ENCODE measurements at places on chromosomes 4 and X.

GRCh38 chr4:14364953-14365536 is 637.2 kb upstream of the CPEB2 start:
- H3K27ac ChIP-seq = no peak overlapping the region
- H3K27me3 ChIP-seq = no peaks in the 10 kb centered on the region
- H3K4me3 ChIP-seq = no peak overlapping the region
- no peak for DNase-seq

DNA sequence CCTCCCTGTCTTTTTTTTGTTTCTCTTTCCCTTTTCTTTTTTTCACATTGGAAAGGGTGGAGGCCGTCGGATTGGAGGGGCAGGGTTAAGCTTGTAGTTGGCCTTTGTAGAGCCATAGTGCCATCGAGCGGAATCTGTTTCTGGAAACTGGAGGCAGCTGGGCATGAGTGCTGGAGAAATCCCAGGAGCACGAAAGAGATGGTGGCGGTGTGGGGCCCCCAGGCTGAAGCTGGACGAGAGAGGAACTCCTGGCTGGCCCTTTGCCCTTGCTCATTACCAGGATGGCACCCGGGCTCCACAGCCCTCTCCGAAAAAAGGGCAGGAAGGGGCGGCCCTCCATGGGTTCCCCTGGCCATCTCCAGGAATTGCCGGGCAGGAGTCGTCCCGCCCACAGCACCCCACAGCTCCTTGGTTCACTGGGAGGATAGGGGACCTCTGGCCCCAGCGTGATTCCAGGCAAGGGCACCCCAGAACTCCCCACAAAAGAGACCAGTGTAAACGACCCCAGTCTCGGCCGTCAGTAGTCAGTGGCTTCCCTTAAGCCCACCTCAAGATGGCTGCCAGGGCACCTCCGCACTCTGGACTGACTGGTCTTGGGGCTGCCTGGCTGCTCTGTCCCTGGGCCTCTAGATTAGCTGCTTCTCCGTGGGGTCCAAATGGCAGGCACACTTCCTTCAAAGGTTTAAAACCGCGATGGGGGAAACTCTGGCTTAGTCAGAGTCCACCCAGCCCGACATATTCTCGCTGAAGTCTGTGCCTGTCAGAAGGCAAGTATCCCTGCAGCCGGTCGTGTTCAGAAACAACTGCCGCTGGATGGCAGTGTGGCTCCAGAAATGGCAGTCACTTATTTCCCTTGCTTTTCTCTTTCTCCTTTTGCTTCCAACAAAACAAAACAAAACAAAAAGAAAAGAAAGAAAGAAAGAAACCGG is 74.1 kb downstream of the NBDY start:
- no peaks in the 10 kb centered on the region for H3K36me3 ChIP-seq
- H3K4me1 ChIP-seq = peaks cover 13% of the 10 kb centered on the region
- peak overlapping the region; percentile 76 for H3K27ac ChIP-seq
- peak; percentile 88 for DNase-seq
- H3K27me3 ChIP-seq = no peaks in the 10 kb centered on the region

DNA sequence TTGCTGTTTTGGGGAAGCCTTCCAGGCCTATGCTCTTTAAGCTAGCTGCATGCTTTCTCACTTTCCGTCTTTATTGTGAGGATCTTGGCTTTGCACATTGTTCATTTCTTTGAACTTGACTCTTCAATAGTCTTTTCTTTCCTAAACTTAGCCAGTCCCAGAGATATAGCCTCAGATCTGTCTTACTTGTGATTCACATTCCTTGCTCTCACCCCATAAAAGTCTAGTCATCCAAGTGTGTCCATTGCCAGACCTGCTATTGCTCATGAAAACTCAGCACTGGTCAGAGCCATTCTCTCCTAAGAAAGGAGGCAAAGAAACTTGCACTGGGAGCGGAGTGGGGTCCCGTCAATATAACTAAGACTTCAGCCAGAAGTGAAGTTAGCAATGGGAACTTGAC is 275.0 kb upstream of the CTSO start:
- no peak for DNase-seq
- no peak overlapping the region for H3K27ac ChIP-seq
- H3K27me3 ChIP-seq = no peaks in the 10 kb centered on the region
- H3K4me3 ChIP-seq = no peak overlapping the region
- H3K4me1 ChIP-seq = peaks cover 4% of the 10 kb centered on the region

DNA sequence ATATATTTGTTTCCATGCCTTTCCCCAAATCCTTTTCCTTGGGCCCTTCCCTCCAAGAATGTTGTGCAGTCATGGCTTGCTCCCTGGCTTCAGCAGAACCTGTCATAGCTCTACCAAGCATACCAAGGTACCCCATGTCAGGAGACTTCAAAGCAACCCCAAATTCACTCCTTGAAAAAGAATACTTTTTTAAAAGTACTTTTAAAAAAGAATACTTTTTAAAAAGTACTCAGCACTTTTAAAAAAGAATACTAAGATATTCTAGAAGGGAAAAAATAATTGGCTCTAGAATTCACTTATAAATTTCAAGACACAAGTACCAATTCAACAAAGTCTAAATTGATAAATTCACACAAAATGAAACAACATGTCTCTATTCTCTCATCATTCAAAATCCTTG is 76.0 kb downstream of the NR3C2 start:
- no peak overlapping the region for H3K4me3 ChIP-seq
- no peaks in the 10 kb centered on the region for H3K27me3 ChIP-seq
- H3K27ac ChIP-seq = no peak overlapping the region

- H3K27ac ChIP-seq = no peak overlapping the region
- H3K27me3 ChIP-seq = no peaks in the 10 kb centered on the region
- no peak overlapping the region for H3K4me3 ChIP-seq
Measured at GRCh38 chrX:19839770-19840254, 47.6 kb downstream of the SH3KBP1 start.

DNA sequence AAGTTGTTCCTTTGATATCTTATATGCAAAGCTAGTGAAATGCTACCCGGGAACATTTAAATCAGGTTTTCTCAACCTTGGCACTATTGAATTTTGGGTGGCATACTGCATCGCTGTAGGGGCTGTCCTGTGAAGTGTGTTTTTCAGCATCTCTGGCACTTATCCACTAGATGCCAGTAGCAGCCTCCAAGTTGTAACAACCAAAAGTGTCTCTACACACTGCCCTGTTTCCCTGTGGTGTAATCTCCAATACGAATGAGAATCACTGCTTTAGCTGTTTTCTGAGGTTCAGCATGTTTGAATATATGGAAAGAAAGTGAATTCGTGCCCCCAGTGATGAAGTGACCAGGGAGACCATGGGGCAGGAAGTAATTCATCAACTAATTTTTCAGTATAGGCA is 551.6 kb upstream of the PRKX start:
- H3K4me3 ChIP-seq = no peak overlapping the region
- no peaks in the 10 kb centered on the region for H3K4me1 ChIP-seq
- no peak for DNase-seq
- no peaks in the 10 kb centered on the region for H3K27me3 ChIP-seq
- no peak overlapping the region for H3K27ac ChIP-seq

GRCh38 chrX:49188468-49189076 is 2.4 kb upstream of the PRICKLE3 start:
- no peak overlapping the region for H3K27ac ChIP-seq
- H3K4me3 ChIP-seq = no peak overlapping the region
- DNase-seq = no peak
- no peaks in the 10 kb centered on the region for H3K27me3 ChIP-seq
- peaks cover 15% of the 10 kb centered on the region for H3K4me1 ChIP-seq

- H3K27me3 ChIP-seq = no peaks in the 10 kb centered on the region
- H3K36me3 ChIP-seq = no peaks in the 10 kb centered on the region
- H3K4me3 ChIP-seq = no peak overlapping the region
- H3K27ac ChIP-seq = no peak overlapping the region
- H3K4me1 ChIP-seq = no peaks in the 10 kb centered on the region
Measured at GRCh38 chr4:147407261-147408045, 73.4 kb upstream of the EDNRA start.

DNA sequence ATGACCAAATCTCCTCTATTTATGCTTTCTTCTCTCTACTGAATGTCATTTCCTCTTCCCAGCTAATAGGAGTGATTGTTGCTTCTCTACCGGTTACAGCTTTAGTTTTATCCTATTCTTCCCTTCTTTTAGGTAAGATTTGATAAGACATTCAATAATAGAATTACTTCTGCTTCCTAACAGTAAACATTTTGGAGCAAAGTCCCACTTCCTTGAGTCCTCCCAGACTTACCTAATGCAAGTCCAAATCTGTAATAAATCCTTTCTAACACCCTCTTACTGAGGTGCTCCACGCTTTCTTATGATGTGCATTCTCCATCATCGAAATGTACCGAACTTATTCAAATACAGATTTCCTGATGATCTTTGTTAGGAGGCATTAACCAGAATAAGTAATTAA is 79.2 kb upstream of the GPM6A start:
- no peaks in the 10 kb centered on the region for H3K27me3 ChIP-seq
- H3K36me3 ChIP-seq = no peaks in the 10 kb centered on the region

GRCh38 chr4:149791851-149792250 is 23.8 kb downstream of the IQCM start:
- no peaks in the 10 kb centered on the region for H3K36me3 ChIP-seq
- no peaks in the 10 kb centered on the region for H3K4me1 ChIP-seq
- H3K4me3 ChIP-seq = no peak overlapping the region
- H3K27me3 ChIP-seq = no peaks in the 10 kb centered on the region
- DNase-seq = no peak

- H3K4me1 ChIP-seq = no peaks in the 10 kb centered on the region
- no peaks in the 10 kb centered on the region for H3K36me3 ChIP-seq
- no peak for DNase-seq
- no peaks in the 10 kb centered on the region for H3K27me3 ChIP-seq
Measured at GRCh38 chr4:170256807-170257206, 167.1 kb upstream of the AADAT start.

- H3K27me3 ChIP-seq = no peaks in the 10 kb centered on the region
- peaks cover 3% of the 10 kb centered on the region for H3K4me1 ChIP-seq
- no peak for DNase-seq
- H3K36me3 ChIP-seq = no peaks in the 10 kb centered on the region
- no peak overlapping the region for H3K27ac ChIP-seq
- H3K4me3 ChIP-seq = no peak overlapping the region
Measured at GRCh38 chrX:40546870-40547269, 33.9 kb upstream of the ATP6AP2 start.

- no peak overlapping the region for H3K4me3 ChIP-seq
- H3K36me3 ChIP-seq = no peaks in the 10 kb centered on the region
- DNase-seq = no peak
- H3K27ac ChIP-seq = no peak overlapping the region
Measured at GRCh38 chr4:76641758-76642157, 206.7 kb downstream of the SHROOM3 start.

GRCh38 chr4:24195991-24196736 is 306.3 kb upstream of the PPARGC1A start:
- DNase-seq = no peak
- no peak overlapping the region for H3K27ac ChIP-seq
- no peak overlapping the region for H3K4me3 ChIP-seq
- no peaks in the 10 kb centered on the region for H3K27me3 ChIP-seq
- no peaks in the 10 kb centered on the region for H3K4me1 ChIP-seq

GRCh38 chrX:84216406-84216805 is 28.4 kb upstream of the RPS6KA6 start:
- no peaks in the 10 kb centered on the region for H3K36me3 ChIP-seq
- no peak overlapping the region for H3K27ac ChIP-seq
- no peaks in the 10 kb centered on the region for H3K4me1 ChIP-seq
- H3K27me3 ChIP-seq = no peaks in the 10 kb centered on the region
- H3K4me3 ChIP-seq = no peak overlapping the region

DNA sequence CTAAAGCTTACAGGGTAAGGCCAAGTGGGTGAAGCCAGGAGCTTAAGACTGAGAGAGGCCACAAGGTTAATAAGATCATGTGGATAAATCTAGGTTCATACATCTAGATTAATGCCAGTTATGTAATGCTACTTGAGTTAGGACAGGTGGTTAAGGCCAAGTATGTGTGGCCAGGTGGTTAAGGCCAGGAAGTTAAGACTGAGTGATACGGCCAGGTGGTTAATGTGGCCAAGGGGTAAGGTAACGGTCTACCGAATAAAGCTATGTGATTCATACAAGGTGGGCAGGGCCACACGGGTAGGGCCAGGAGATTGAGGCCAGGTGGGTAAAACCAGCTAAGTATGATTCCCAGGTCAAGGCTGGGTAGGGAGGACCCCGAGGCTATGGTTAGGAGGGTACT is 223.0 kb downstream of the TACR3 start:
- no peak overlapping the region for H3K4me3 ChIP-seq
- H3K36me3 ChIP-seq = no peaks in the 10 kb centered on the region
- no peak for DNase-seq
- H3K4me1 ChIP-seq = no peaks in the 10 kb centered on the region
- no peak overlapping the region for H3K27ac ChIP-seq
- H3K27me3 ChIP-seq = no peaks in the 10 kb centered on the region

- DNase-seq = no peak
- no peak overlapping the region for H3K4me3 ChIP-seq
- no peak overlapping the region for H3K27ac ChIP-seq
- no peaks in the 10 kb centered on the region for H3K27me3 ChIP-seq
Measured at GRCh38 chr4:169115897-169116254, 105.8 kb upstream of the CBR4 start.

- no peak for DNase-seq
- H3K4me3 ChIP-seq = no peak overlapping the region
- H3K4me1 ChIP-seq = peaks cover 24% of the 10 kb centered on the region
- no peaks in the 10 kb centered on the region for H3K27me3 ChIP-seq
Measured at GRCh38 chr4:151694961-151695720, 65.7 kb downstream of the GATB start.

DNA sequence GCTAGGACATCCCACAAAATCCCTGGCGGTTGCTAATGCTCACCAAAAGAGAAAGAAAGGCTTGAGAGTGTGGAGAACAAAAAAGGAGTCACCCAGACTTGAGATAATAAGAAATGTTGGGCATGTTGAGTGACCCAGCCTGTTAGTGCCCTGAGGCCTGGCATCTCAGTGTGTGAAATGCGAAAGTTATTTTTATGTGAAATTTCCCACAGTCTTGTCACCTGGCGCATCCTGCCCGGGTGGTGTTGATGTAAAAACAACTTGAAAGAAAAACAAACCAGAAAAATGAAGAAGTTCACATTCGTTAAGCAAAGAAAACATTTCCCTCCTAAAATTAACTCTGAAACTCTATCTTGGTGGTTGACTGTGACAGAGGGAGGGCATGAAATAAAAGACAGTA is 495.2 kb downstream of the MID1IP1 start:
- H3K4me1 ChIP-seq = no peaks in the 10 kb centered on the region
- H3K27me3 ChIP-seq = no peaks in the 10 kb centered on the region
- no peak for DNase-seq
- H3K36me3 ChIP-seq = no peaks in the 10 kb centered on the region

DNA sequence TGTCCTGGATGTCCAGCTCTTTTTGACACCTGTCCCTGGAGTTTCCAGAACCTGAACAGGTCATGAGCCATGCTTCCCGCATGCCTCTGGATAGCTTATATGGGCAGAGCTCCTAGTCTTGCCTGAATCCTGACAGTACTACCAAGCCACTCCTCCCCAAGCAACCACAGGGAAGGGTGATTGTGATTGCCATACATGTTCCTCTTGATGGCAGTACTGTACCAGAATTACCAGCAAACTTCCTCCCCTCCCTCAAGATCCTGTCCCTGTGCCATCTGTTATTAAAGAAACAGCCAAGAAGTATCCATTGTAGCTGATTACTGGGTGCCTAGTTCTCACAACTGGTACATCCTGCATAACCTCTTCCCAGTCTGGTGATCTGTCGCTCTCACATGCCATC is 264.3 kb upstream of the AGTR2 start:
- H3K4me3 ChIP-seq = no peak overlapping the region
- no peak overlapping the region for H3K27ac ChIP-seq
- H3K4me1 ChIP-seq = no peaks in the 10 kb centered on the region
- no peak for DNase-seq
- no peaks in the 10 kb centered on the region for H3K27me3 ChIP-seq
- H3K36me3 ChIP-seq = no peaks in the 10 kb centered on the region
